Endothelial cell (in vitro differentiated cells): ENCODE measurements at places on chromosomes 13 and 19.

DNA sequence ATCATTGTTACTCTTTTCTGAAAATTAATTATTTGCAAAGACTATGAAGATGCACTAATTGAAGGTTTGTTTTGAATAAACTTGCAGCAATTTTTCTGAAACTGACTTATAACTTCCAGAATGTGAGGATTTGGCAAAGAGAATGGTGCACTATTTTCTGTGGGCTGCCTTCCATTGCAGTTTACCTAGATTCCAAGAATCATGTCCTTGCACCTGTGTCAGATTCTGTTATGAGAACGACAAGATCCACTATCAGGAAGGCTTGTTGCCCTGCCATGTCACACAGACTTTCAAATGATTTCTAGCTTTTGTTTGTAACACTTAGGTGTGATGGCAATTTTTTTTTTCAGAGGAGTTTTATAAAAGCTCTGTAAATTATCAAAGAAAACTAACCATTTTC, 5.6 kb upstream of the SLAIN1 start:
- no peaks in the 10 kb centered on the region for H3K4me1 ChIP-seq
- no peak overlapping the region for H3K27ac ChIP-seq
- DNase-seq: no peak

GRCh38 chr19:1019980-1020867, 699 bp downstream of the TMEM259 start:
- H3K36me3 ChIP-seq: peaks cover 3% of the 10 kb centered on the region
- peaks cover 7% of the 10 kb centered on the region for H3K27me3 ChIP-seq
- H3K4me3 ChIP-seq: peak overlapping the region; percentile 96
- DNase-seq: no peak
- peaks cover 20% of the 10 kb centered on the region for H3K4me1 ChIP-seq
- peak overlapping the region; percentile 82 for H3K27ac ChIP-seq

DNA sequence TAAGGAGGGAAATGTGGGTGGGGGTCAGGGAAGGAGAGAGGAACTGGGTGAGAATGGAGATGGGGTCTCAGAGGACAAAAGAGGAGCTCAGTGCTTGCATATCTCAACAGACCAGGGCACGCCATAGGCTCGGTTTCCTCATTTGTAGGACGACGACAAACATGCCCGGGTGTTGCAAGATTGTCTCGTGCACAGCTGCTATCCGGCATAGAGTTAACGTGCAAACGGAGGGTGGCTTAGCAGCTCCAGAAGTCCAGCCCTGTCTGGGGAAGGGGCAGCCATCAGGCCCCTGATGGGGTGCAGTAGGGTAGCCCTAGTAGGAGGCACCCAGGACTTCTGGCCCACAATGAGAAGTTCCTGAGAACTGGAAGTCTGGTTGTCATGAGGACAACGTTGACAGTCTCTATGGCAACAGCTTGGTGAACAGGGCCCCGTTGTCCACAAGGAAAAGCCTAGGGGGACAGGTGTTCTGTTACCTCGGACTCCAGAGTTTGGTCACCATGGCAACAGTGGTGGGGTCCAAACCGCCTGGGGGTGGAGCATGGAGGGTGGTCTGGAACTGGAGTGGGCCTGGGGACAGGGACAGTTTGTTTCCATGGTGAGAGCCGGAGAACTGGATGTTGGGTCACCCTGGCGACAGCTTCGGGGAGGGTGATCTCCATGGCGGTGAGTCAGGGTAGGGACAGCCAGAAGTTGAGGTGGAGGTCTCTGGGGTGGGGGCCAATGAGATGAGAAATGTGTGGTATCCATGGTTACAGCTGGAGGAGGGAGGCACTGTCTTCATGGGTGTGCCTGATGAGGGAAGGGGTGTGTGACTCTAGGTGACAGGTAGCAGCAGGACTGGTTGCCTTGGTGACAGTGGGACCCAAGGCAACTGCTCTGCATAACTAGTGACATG, 16.8 kb downstream of the TM6SF2 start:
- H3K27me3 ChIP-seq: peaks cover 17% of the 10 kb centered on the region
- H3K36me3 ChIP-seq: peaks cover 5% of the 10 kb centered on the region
- DNase-seq: no peak
- no peaks in the 10 kb centered on the region for H3K4me1 ChIP-seq

DNA sequence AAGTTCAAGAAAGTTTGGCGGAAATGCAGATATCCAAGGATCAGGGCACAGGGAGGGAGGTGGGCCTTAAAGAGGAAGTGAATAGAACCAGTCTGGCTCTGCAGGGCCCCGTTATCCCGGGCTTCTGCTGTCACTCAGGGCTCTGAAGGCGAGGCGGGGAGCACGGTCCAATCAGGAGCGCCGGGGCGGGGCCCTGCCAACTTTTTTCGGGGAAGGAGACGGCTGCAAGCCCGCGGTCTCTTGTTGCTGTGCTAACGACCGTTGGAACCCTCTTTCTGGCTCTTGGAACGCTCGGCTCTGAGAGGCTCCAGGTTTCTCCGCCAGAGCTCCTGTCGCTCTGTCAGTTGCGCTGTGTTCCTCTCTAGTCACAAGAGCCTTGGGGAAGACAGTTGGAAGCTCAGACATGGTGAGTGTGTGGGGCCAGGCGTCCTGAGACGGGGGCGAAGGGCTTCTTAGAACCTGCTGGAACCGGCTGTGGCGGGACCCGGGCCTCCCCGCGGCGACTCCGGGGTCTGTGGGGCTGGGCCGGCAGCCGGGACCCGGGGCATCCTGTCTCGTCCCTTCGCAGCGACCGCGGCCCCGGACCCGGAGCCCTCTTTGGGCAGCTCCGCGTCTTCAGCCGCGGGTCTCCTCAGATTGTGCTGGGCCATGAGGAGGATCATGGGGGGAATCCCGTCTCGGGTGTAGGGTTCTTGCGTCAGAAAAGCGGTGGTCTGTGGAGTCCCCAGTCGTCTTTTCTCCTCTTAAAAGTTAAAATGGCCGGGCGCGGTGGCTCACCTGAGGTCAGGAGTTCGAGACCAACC, 27.7 kb downstream of the ZNF844 start:
- peaks cover 17% of the 10 kb centered on the region for H3K36me3 ChIP-seq
- peaks cover 11% of the 10 kb centered on the region for H3K27me3 ChIP-seq
- no peaks in the 10 kb centered on the region for H3K4me1 ChIP-seq
- H3K27ac ChIP-seq: no peak overlapping the region

- no peak overlapping the region for H3K27ac ChIP-seq
- peaks cover 14% of the 10 kb centered on the region for H3K4me1 ChIP-seq
- no peak for DNase-seq
- H3K27me3 ChIP-seq: peaks cover 2% of the 10 kb centered on the region
- H3K4me3 ChIP-seq: peak overlapping the region; percentile 70
- peaks cover 66% of the 10 kb centered on the region for H3K36me3 ChIP-seq
These were observed 8.2 kb upstream of the ZNF527 start for GRCh38 chr19:37362733-37363132.

- no peak overlapping the region for H3K4me3 ChIP-seq
- H3K36me3 ChIP-seq: peaks cover 4% of the 10 kb centered on the region
- no peak overlapping the region for H3K27ac ChIP-seq
- H3K4me1 ChIP-seq: peaks cover 16% of the 10 kb centered on the region
These were observed 7.7 kb upstream of the ZNF611 start for GRCh38 chr19:52742516-52742915.

- no peak for DNase-seq
- peaks cover 28% of the 10 kb centered on the region for H3K36me3 ChIP-seq
- H3K27ac ChIP-seq: no peak overlapping the region
- H3K27me3 ChIP-seq: peaks cover 8% of the 10 kb centered on the region
- no peak overlapping the region for H3K4me3 ChIP-seq
These were observed 22.3 kb upstream of the DOCK9 start for GRCh38 chr13:99000137-99000536.

GRCh38 chr13:83881917-83882605, at the start of gene SLITRK1:
TSS of gene SLITRK1 (minus strand) at chr13:83882474. CDS start at chr13:83881507, 967 bp downstream.
- no peaks in the 10 kb centered on the region for H3K36me3 ChIP-seq
- peaks cover 9% of the 10 kb centered on the region for H3K4me1 ChIP-seq
- peak within 1 kb of the TSS; percentile 31 for H3K27ac ChIP-seq
- H3K27me3 ChIP-seq: peaks cover 6% of the 10 kb centered on the region
- peak within 1 kb of the TSS; percentile 87 for H3K4me3 ChIP-seq

DNA sequence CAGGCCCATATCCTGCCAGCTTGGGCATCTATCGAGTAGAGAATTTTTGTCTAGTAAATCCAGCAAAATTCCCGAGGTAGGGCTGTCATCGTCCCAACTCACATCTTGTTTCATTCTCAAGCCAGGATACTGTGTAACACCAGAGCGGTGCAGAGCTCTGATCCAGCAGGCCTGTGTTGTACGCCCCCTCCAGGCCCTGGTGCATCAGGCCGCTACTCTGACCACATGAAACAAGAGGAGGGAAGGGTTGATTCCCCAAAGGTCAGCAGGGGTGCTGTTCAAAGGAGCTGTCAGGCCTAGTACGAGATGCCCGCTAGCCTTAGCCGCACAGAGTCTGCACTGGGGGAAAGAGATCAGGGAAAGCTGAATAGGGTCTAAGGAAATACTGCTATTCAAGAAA, 276.0 kb downstream of the SLC7A1 start:
- H3K36me3 ChIP-seq: peaks cover 4% of the 10 kb centered on the region
- H3K4me1 ChIP-seq: no peaks in the 10 kb centered on the region
- no peak overlapping the region for H3K4me3 ChIP-seq
- peaks cover 6% of the 10 kb centered on the region for H3K27me3 ChIP-seq

DNA sequence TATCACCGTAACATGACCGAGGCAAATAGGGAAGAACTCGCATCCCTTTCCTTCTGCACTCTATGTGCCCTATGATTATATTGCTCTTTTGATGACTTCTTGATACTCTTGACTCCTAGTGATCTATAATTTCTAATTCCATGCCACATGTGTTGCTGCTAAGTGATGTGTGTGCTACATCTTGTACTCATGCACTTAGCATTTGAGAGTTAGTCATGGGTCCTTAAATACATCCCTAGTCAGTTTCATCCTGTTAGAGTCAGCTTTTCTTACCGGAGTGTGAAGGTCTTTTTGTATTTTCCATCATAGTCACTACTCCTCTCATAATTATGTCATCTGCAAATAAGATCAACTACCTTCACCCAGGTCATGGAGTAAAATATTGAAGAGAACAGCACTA, 30.2 kb downstream of the RXFP2 start:
- H3K27ac ChIP-seq: no peak overlapping the region
- no peaks in the 10 kb centered on the region for H3K4me1 ChIP-seq
- H3K4me3 ChIP-seq: no peak overlapping the region
- no peak for DNase-seq

DNA sequence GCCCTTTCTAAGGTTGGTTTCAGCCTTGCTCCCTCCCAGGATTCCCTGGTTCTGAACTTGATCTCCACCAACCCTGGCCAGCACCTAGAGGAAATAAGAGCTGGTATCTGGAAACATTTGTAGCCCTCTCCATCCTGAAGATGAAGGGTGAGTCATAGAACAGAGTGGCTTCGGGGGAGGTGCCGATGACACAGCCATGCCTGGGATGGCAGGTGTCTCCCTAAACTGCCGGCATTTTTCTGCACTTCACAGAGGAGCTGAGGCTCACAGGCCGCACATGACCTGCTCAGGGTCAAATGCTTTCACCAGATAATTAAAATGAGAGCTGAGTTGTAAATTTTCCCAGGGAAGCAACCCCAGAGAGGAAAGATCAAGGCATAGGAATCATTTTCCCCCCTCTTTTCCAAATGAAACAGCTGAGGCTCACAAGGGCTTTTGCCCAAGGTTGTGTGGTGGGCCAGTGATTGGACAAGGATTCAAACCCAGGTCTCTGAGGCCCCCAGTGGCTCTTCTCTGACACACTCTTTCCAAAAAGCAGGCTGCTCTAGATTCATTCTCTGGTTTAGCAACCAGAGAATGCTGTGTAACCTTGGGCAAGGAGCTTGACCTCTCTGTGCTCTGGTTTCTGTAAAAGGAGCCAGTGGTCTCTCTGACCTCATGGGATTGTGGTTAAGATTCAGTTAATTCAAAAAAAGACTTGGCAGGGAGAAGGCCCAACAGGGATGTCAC, 1.2 kb upstream of the SLC25A42 start:
- H3K36me3 ChIP-seq: peaks cover 4% of the 10 kb centered on the region
- peaks cover 10% of the 10 kb centered on the region for H3K27me3 ChIP-seq
- no peak overlapping the region for H3K27ac ChIP-seq

GRCh38 chr19:39017026-39017425, 15.3 kb downstream of the FBXO27 start:
- peaks cover 2% of the 10 kb centered on the region for H3K27me3 ChIP-seq
- no peaks in the 10 kb centered on the region for H3K36me3 ChIP-seq
- no peaks in the 10 kb centered on the region for H3K4me1 ChIP-seq

GRCh38 chr13:71045101-71045500, 821.9 kb downstream of the DACH1 start:
- peaks cover 6% of the 10 kb centered on the region for H3K4me1 ChIP-seq
- peaks cover 2% of the 10 kb centered on the region for H3K27me3 ChIP-seq
- no peak overlapping the region for H3K4me3 ChIP-seq
- DNase-seq: no peak

- H3K27ac ChIP-seq: no peak overlapping the region
- H3K27me3 ChIP-seq: peaks cover 3% of the 10 kb centered on the region
- H3K4me3 ChIP-seq: no peak overlapping the region
- no peak for DNase-seq
- no peaks in the 10 kb centered on the region for H3K4me1 ChIP-seq
- H3K36me3 ChIP-seq: no peaks in the 10 kb centered on the region
These were observed 81.3 kb downstream of the LHFPL6 start for GRCh38 chr13:39521701-39522100.

- no peak overlapping the region for H3K27ac ChIP-seq
- H3K27me3 ChIP-seq: peaks cover 5% of the 10 kb centered on the region
- peak overlapping the region; percentile 78 for H3K4me3 ChIP-seq
- H3K4me1 ChIP-seq: no peaks in the 10 kb centered on the region
- no peak for DNase-seq
These were observed 2.0 kb upstream of the USF2 start for GRCh38 chr19:35266520-35267352.

DNA sequence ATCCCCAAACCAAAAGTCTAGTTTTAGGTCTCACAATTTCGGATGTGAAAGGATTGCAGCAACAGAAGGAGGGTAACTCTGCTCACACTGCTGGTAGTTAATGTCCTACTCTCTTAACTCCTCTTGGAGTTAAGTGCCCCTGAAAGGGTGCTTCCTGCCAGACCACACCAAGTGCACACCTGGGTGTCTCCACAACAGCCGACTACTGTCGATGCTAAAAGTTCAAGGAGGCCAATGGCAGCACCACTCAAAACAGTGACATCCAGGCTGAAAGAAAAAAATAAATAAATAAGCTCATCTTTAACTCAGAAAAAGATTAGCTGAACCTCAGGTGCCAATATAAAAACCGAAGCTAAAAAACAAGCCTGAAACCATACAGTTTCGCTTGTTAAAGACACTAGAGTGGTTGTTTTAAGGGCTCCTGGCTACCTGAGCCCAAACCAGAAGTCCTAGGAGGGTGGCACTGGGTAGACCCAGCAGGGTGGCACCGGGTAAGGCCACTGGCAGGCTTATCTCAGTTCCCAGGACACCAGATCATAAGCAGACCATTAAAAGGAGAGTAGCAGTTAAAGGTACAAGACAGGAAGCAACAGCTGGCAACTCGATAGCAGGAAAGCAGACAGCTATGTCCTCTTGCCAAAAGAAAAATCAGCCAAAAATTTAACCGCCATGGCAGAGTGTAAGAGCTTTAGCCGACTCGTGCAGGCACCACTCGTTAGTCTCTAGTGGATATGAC, 39.3 kb downstream of the BRD4 start:
- H3K27ac ChIP-seq: peak overlapping the region; percentile 50
- H3K4me3 ChIP-seq: no peak overlapping the region
- DNase-seq: no peak
- H3K36me3 ChIP-seq: peaks cover 7% of the 10 kb centered on the region
- H3K4me1 ChIP-seq: peaks cover 77% of the 10 kb centered on the region
